NCI-H2029 treated with DMSO at 0.1 percent for 48 hours (cell line): ENCODE measurements at places on chromosomes 7 and 10.

GRCh38 chr7:141699860-141700259 is 2.1 kb downstream of the DENND11 start:
- DNase-seq: no peak

GRCh38 chr10:103855424-103855823 is at the start of gene SH3PXD2A:
Gene SH3PXD2A, minus strand, starts transcription at chr10:103855576. Its CDS starts 310 bp downstream, at chr10:103855266.
- DNase-seq: no peak

DNA sequence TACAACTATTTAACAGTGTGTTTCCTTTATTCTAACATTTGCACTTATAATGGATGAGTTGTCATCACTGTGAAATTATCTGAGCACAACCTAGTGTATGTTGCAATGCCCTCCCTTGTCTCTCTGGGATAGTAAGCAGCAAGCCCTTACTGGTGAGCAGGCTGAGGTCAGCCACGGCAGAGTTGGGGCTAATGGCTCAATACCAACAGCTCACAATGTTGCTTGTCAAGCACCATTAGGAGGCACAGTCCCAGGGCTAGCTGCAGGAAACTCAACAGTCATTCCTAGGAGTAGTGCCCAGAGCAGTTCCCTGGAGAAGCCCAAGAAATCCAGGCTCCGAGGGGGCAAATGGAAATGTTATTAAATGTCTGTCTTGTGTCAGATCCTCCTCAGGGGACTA is 858.4 kb downstream of the GRID1 start:
- no peak for DNase-seq

GRCh38 chr7:128171-129080 is 63.9 kb upstream of the FAM20C start:
- no peak for DNase-seq

DNA sequence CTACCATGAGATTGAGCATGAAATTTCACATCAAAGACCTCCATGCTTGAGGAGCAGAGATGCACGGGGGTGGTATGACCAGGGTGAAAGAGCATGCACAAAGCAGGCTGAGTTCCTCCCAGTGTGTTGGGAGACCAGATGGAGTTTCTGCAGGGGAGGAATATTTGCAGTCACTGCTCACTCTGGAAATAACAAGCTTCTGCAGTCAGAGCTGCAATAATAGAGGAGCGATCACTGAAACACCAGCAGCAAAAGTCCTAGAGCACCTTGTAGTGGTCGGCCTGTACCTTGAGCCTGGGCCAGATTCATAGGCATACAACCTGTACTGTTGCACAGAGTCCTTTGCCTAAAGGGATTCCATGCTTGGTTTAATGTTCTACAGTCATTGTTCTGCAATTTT is 184.5 kb upstream of the SP8 start:
- no peak for DNase-seq

DNA sequence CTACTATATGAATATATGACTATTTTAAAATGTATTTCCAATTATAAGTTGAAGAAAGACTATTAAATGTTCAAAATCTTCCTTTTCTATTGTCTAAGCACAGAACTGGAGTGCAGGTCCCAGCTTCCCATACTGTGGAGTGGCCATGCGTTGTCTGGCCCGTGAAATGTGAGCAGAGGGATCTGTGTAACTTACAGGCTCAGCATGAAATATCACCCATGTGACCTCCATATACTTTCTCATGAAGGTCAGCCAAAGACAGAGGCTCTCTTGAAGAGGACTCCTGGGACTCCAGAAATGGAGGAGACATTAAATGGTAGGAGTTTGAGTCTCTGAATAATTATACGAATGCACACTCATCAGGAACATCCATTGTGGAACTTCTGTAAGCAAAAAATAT is 92.4 kb upstream of the CAV2 start:
- no peak for DNase-seq

- no peak for DNase-seq
Measured at GRCh38 chr10:123043409-123043925, 34.7 kb downstream of the ACADSB start.

DNA sequence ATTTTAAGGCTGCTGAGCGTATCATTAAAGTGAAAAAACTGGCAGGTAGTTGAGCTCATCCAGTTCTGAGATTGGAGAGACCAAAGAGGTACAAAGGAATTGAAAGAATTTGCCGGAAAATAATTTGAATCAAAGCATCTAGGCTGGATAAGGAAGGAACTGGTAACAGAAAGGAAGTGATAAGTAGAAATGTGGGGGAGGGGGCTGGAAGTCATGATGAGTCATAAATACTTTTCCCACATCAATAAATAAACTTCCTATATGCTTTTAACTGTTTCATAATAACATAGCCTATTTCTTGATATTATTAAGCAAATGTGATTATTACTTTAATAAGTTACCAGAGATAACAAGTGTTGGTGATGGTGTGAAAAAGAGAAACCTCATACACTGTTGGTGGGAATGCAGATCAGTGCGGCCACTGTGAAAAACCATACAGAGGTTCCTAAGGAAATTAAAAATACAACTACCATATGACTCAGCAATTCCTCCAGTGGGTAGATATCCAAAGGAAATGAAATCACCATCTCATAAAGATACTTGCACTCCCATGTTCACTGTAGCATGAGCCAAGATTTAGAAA is 27.0 kb downstream of the ZNF438 start:
- no peak for DNase-seq

GRCh38 chr7:108193594-108194498 is 63.7 kb upstream of the LAMB4 start:
- peak; percentile 94 for DNase-seq

DNA sequence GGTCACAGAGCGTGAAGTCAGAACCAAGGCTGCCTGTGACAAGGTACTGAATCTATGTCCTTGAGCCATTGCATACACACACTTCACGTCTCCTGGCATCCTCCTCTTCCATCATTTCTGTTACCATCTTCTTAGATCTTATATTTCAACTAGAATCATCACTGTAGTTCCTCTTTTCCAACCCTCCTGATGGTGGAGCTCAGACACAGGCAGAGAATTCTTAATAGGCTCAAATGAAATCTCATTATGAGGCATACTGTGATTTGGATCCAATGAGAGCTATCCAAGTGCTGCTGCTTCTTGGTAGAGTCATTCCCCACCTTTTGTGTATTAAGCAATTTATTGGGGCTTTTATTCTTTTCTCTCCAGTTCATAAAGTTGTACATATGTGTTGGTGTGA is 113.2 kb downstream of the CALCR start:
- no peak for DNase-seq

- DNase-seq: no peak
Measured at GRCh38 chr10:49457686-49458085, 61.8 kb upstream of the DRGX start.

- no peak for DNase-seq
Measured at GRCh38 chr10:59290448-59290847, 71.9 kb downstream of the FAM13C start.

DNA sequence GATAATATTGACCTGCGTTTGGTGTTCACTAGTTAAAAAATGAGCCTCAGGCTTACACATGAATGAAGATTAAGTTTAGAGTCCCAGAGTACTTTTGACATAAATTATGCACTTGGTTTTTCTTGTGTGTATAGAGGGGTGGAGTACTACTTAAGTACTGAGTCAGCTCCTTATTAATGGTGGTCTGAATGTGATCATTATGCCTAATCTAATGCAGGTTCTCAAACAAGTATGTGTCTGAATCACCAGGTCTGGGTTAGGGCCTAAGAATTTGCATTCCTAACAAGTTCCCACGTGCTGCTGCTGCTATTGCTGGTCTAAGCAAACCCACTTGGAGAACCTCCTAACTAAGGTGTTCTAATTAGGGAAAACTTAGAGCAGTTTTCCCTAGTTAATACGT is 30.7 kb upstream of the STOX1 start:
- DNase-seq: no peak

DNA sequence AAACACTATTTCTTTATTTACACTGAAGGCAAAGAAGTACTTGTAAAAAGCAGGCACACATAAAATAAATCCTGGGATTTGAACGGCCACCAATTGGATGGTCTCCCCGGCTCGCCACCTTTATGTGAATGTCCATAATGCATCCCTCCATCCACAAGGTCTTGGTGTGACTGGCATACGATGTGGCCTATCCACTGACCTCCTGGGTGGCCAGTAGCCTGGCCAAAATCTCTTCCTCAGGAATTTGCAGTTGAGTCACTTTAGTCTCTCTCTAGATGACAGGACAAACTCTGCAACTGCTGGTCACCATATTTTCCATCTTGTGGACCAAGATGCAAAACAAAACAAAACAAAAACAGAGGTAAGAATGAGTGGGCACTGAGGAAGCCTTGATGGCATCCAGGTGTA is 39.1 kb downstream of the CDK1 start:
- no peak for DNase-seq

- no peak for DNase-seq
Measured at GRCh38 chr10:81019029-81019890, 481.6 kb downstream of the SH2D4B start.

DNA sequence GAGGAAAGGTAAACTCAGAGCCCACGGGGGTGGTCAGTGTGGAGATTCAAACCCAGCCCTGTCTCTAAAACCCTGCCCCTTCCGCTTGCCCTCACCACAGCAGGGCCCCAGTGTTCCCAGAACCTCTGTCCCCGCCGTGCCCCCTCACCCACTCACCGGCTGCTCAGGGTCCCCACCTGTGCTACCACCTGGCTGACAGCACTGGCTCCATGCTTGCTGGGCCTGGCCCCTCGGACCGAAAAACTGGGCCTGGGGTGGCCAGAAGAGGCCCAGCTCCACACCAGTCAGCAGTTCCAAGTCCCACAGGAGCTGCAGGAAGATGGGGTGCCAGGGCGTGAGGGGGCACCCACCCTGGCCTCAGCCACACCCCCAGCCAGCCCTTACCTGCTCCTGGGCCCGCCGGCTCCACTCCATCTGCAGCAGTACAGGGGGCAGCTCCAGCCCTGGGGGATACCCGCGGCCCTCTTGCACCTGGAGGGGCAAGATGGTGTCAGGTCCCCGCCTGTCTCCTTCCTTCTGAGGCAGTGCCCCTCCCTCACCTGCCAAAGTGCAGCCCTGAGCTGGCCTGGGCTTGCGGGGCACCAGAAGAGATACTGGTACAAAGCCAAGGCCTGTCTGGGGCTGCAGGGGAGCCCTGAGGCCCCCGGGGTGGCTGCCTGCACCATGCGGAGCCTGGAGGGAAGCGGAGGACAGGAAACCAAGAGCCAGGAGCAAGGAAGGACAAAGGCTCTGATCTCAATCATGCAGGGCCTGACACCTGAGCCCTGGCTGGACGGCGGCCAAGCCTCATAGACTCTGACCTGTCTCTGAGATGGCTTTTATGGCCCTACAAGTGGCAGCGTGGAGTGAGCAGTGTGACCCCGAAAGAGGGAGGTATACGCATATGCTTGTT is 11.7 kb downstream of the ATP6V1F start:
- DNase-seq: peak; percentile 39

DNA sequence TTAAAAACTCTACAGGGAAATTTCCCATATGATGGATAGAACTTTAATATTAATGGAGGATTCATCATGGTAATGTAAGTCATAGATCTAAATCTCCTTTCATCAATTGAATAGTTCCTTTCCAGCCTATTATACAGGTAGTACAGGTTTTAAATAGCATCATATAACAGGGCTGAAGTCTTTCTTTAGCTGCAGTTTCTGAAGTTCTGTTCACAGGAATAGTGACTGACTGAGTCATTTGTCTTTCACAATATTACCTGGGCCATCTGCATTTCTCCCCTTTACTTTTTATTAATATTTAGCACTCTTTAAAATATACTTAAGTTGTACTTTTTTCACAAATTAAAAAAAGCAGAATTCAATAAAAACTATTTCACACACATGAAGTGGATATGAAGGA is 12.6 kb upstream of the NPVF start:
- DNase-seq: no peak

DNA sequence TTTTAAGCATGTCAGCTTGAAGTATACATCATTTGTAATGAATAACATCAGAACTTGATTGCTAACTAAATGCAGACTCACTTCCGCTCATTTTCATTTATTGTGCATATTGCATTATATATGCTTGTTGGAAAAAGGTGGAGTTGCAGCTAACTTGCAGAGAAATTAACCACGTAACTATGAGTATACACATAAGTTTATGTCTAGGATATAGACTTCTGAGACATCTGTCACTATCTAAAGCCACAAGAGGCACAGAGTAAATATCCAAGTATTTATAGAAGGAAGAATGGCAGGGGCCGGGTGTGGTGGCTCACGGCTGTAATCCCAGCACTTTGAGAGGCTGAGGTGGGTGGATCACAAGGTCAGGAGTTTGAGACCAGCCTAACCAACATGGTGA is 47.3 kb downstream of the TNPO3 start:
- DNase-seq: no peak

GRCh38 chr10:30833628-30833970 is 198.1 kb downstream of the ZNF438 start:
- no peak for DNase-seq

DNA sequence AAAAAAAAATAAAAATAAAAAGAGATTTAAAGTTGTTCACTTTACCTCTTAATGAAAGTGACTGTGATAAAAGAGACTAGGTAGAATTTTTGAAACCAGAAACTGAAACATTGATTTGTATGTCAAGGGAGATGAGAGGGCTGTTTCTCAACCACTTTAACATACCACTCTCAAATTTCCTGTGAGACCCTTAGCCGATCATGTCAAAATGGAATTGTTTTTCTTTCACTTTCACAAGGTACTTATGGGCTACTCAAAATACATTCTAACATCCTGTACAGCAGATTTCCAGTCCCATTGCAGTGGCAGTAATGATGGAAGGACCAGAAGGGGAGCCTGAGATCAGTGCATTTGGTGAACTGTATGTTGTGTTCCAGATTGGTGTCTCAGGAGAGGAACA is 261.2 kb downstream of the PPP1R3A start:
- no peak for DNase-seq

- DNase-seq: peak; percentile 17
Measured at GRCh38 chr10:97731346-97732051, 5.4 kb upstream of the ZFYVE27 start.

GRCh38 chr7:137957887-137958286 is 44.0 kb downstream of the CREB3L2 start:
- no peak for DNase-seq

DNA sequence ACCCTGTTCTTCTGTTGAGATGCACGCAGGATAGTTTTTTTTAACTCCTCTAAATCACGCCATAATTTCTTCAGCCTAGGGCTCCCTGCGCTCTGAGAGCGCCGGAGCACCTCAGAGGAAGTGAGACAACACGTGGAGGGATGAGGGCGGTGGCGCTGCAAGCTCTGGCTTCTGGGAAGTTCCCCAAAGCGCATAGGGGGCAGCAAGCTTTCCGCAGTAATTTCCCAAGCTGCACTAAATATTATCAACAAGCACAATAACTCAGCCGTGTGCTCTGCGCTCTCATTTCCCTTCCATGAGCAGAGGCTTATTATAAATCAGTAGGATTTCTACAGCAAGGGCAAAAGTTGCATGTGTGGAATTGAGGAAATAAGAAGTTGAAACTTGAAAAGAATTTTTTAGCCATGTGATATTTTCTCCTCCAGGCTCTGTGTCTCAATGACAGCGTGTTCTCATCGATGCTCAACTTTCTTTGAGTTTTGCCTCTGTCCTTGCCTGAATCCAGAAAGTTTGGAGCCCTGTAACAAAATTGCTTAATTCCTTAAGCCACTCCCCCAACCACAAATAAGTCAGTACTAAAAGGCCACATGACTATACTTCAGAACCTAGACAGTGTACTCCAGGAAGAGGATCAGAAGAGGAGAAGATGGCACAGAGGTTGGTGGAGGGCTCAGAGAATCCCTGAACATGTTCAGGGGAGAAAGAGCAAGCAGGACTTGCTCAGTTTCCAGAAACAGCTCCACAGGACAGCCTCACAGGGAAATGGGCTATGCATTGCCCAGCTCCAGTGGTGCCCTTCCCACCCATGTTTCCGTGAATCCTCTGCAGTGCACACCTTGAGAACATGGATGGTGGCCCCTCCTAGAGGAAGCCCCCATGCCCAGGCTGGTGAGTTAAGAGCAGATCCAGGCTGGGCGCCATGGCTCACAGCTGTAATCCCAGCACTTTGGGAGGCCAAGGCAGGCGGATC is 221.5 kb upstream of the GHITM start:
- no peak for DNase-seq
